Activated naive CD8-positive, alpha-beta T cell treated with anti-CD3 and anti-CD28 coated beads for 36 hours (primary cell): ENCODE measurements at places on chromosomes 11 and 22. TPM values are rescaled to one million over a fixed set of nuclear protein-coding genes. Genes with fewer than 3 reads are reported as not detected.

Gene FXYD2
- total RNA-seq, result 8.3 TPM

- no peak for DNase-seq
- no peaks in the 10 kb centered on the region for H3K27me3 ChIP-seq
- H3K4me3 ChIP-seq, result no peak overlapping the region
- no peak overlapping the region for H3K27ac ChIP-seq
- no peaks in the 10 kb centered on the region for H3K4me1 ChIP-seq
Measured at GRCh38 chr11:119805663-119806062, 76.7 kb upstream of the NECTIN1 start.

DNA sequence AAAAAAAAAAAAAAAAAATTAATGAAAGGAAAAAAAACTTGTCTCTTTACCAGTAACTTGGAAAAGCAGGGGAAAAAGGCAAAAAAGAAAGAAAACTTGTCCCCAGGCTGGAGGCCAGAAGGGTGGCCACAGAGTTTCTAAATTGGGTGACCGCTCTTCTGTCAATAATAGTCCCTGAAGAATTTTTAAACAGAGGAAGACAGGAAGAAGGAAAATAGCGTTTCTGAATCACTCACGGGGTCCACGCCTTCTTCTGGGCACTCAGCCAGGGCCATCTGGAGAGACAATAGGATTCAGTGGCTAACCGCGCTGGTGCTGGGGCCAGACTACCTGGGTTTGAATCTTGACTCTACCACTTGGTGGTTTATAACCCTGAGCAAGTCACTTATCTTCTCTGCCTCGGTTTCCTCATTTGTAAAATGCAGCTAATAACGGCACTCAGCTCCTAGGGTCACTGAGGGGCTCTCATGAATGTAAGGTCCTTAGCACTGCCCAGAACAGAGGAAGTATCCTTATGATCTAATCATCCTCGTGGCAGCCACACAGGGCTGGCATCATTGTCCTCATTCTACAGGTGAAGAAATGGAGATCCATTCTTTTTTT lies 7.0 kb downstream of the C11orf86 start:
- H3K27ac ChIP-seq, result no peak overlapping the region
- H3K4me1 ChIP-seq, result peaks cover 6% of the 10 kb centered on the region
- H3K4me3 ChIP-seq, result no peak overlapping the region
- peaks cover 15% of the 10 kb centered on the region for H3K27me3 ChIP-seq

DNA sequence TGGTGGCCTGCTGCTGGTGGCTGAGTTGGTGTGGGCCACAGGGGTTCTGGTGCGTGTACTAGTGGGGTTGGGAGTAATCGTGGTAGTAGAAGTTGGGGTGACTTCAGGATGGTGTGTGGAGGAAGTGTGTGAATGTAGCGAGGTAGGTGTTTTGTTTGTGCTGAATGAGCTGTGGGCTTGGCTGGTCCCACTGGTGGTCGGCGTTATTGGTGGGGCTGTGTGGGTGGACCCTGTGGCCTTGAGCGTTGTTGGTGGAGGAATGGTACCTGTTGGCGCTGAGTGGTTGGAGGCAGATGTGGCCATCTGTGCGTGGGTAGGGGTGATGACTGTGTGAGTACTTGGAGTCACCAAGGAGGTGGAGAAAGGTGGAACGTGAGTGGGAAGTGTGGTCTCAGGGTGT lies 18.4 kb downstream of the MUC6 start:
- H3K4me3 ChIP-seq, result no peak overlapping the region
- peaks cover 16% of the 10 kb centered on the region for H3K36me3 ChIP-seq
- no peaks in the 10 kb centered on the region for H3K27me3 ChIP-seq
- H3K4me1 ChIP-seq, result peaks cover 15% of the 10 kb centered on the region
